ENCODE measurements at places on chromosomes 16 and 17.

DNA sequence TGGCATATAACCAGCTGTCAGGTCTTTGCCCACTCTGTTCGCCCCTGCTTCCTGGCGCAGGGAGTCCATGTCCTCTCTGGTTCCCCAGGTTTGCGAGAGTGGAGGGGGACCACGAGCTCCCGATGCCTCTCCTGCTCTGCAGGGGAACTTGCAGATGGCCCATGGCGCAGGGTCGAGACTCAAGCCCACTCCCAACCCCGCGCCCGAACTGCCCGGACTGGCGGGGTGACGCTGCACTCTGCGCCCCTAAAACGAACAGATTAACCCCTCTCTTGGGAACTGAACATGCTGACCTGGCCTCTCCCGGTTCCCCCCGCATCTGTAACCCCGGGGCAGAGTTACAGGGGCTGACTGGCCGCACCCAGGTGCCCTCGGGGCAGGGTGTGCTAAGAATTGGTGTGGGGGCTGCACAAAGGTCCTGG, 681 bp upstream of the PLA2G15 start:
- no peak for DNase-seq

- no peak for DNase-seq
Measured at GRCh38 chr16:88633684-88634140, 4.7 kb upstream of the IL17C start.

DNA sequence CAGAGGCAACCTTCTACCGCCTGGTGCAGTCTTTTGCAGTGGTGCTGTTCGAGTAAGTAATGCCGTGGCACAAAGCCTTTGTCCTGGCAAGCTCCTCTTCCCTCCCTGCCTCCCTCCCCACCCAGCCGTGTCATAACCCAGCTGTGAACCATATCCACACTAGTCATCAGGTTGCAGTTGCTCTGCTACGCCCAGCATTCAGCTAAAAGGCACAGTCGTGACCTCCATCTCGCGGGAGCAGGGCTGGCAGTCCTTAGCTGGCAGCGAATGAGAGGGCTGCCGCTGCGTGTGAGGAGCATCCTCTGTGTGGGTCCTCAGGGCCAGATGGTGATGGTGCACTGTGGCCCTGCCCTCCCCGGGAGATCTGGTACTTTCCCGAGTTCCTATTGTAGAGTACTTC, 39.3 kb downstream of the CIBAR2 start:
- DNase-seq: peak; percentile 71

DNA sequence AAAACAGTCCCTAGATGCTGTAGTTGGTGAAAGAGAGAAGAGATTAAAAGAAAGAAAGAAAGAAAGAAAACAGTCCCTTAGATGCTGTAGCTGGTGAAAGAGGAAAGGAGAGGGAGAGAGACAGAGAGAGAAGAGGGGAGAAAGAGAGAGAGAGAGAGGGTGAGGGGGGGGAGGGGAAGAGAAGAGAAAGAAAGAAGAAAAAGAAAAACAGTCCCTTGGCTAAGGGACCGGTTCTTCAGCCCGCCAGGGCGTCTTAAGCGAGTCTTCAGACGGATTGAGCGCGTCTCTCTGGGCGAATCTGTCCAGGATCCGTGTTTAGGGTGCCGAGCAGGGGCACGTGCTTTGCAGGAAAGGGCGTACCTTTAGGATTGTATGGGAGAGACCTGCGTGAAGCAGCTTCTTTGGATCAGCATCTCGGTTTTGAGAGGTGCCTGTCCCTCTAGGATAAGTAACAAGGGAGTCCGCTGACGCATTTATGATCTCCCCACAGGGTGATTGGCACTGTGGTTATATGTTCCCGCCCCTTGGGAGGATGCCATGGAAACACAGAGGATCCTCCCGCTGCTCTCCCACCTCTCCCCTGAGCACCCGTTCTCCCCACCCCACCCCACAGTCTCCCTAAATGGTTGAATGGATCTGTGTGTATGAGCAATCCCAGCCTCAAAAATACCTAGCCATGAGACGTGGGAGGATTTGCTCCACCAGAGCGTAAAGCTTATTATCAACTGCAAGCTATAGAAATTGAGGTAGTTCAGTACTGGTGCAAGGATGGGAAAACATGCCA, 16.7 kb downstream of the GNGT2 start:
- peak; percentile 40 for DNase-seq

DNA sequence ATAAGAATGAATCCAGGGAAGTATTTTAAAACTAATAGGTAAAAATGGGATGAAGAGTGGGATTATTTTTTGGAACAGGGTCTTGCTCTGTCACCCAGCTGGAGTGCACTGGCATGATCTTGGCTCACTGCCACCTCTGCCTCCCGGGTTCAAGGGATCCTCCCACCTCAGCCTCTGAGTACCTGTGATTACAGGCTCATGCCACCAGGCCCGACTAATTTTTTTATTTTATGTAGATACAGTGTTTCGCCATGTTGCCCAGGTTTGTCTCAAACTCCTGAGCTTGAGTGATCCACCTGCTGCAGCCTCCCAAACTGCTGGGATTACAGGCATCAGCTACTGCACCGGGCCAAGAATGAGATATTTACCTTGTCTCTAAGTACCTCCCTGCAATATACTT, 22.1 kb downstream of the NSMCE1 start:
- DNase-seq: no peak

DNA sequence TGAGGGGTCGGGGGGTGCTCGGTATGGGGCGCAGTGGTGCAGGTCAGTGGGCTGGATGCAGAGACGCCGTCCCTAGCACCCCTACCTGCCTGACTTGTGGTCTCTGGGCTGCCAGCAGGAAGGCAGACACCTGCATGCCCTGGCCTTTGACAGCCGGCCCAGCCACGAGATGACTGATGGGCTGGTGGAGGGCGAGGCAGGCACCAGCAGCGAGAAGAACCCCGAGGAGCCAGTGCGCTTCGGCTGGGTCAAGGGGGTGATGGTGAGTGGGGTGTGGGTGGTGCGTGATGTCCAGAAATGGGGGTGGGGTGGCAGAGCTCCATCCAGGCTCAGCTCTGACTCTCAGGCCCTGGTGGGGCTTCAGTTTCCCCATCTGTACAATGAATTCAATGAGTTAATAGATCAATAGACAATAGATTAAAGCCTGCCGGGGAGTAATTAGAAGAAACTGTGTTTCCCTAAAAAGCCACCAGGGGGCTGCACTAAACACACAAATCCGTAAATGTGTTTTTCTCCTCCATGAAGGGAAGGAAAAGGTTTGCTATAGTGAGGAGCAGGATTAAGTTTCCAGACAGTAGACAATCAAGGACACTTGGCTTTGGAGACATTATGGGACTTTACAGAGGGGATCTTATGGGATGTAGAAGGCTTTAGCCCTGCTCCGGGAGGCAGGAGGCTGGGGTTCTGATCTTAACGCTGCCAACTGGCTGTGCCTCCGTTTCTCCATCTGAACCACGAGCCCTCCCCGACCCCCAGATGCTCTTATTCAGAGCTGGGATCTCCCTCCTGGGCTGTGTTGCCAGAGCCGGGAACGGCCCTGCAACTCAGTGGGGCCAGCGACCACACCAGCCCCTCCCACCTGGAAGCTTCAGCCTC, 2.2 kb downstream of the SLC12A3 start:
- no peak for DNase-seq

DNA sequence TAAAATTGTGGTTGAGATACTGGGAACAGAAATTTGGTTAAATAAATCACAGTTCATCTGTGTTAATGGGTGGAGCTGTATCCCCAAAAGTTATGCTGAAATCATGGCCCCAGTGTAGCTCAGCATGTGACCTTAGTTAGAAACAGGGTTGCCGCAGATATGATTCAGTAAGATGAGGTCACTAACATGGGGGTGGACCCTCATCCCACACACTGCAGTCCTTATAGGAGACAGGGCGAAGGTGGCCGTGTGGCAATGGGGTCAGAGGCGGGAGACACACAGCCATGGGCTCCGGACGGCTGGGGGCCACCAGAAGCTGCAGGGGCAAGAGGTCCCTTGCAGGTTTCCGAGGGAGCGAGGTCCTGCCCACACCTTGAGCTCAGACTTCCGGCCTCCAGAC, 10.7 kb downstream of the GALNS start:
- DNase-seq: no peak
